Caco-2 (cell line): ENCODE measurements at places on chromosomes 12 and 14. TPM values are rescaled to one million over a fixed set of nuclear protein-coding genes. Genes with fewer than 3 reads are reported as not detected.

GRCh38 chr12:68148261-68148951, 11.1 kb downstream of the IFNG start:
- no peaks in the 10 kb centered on the region for H3K27me3 ChIP-seq
- H3K4me1 ChIP-seq = no peaks in the 10 kb centered on the region
- no peak overlapping the region for H3K27ac ChIP-seq
- H3K4me3 ChIP-seq = no peak overlapping the region
- no peaks in the 10 kb centered on the region for H3K36me3 ChIP-seq
- no peak for DNase-seq

- H3K4me1 ChIP-seq = peaks cover 10% of the 10 kb centered on the region; the same call in 1 of the 2 replicates
- DNase-seq = no peak
- no peak overlapping the region for H3K4me3 ChIP-seq
- no peak overlapping the region for H3K27ac ChIP-seq
- peaks cover 2% of the 10 kb centered on the region; the same call in 1 of the 2 replicates for H3K36me3 ChIP-seq
These were observed 5.3 kb downstream of the RAD52 start for GRCh38 chr12:944211-944610.

DNA sequence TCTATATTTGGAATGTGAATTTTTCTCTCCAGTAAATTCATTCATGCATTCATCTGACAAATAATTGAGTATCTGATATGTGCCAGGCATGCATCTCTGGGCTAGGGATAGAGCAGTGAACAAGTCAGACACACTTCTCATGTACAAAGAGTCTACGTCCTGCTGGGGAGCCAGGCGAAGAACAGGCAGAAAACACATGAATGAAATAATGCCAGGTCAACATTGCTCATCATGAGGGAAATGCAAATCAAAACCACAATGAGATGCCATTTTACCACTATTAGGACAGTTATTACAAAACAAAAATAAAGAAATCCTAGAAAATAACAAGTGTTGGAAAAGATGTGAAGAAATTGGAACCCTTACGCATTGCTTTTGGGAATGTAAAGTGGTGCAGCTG, 90.3 kb downstream of the PAX9 start:
- H3K27me3 ChIP-seq = no peaks in the 10 kb centered on the region
- H3K4me1 ChIP-seq = peaks cover 11% of the 10 kb centered on the region; the same call in 1 of the 2 replicates

DNA sequence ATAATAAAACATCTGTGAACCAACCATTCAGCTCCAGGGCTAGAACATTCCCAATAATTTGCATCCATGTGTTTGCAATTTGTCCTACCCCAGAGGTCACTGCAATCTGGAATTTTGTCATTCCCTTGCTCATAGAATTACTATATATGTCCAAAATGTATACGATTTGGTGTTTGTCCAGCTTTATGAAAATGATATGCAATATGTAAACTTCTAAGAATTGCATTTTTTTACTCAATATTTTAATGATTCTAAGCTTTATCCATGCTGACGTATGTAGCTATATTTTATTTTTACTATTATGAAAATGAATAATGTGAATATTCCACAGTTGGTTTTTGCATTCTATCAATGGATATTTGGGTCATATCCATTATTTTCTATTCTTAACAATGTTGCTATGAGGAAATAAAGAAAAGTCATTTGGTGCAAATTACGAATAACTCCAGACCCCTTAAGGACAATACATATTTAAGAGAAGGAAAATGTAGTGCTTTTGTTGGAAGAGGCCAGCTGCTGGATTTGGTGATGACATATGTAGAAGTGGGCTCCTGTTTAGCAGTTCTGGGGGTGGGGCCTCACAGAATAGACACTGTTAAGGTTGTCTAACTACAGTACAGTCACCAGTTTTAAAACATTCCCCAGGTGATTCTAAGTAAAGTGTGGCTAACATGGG, 139.4 kb downstream of the SLC38A4 start:
- H3K36me3 ChIP-seq = no peaks in the 10 kb centered on the region
- H3K4me1 ChIP-seq = no peaks in the 10 kb centered on the region
- H3K4me3 ChIP-seq = no peak overlapping the region

DNA sequence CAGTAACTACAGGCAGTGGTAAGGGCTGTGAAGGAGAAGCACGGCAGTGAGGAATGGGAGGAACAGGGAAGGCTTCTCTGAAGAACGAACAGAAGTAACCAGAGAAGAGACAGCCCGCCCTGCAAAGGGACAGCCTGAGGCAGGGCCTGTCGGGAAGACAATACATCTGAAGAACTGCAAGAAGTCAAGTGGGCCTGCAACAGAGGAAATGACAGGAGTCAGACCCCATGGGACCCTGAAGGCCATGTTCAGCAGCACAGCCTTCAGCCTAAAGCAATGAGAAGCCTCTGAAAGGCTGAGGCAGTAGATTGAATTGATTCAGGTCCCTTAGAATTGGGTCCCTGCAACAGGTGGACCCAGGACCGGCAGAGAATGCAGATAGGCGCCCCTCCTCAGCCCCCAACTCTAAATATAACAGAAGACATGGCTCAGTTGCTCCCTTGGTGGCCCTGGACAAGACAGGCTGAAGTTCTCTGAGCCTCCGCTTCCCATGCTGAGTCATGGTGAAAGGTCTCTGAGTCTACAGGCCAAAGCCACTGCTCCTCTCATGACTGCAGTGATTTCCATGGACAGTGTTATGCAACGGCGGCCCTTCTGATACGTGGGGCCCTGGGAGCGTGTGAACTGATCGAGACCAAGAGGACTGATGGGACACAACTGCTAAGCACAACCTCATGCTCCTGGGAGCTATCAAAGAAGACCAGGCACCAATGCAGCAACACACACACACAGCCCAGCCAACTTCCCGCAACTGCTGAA, 10.8 kb upstream of the ACTR6 start:
- H3K36me3 ChIP-seq = no peaks in the 10 kb centered on the region; the same call in 1 of the 2 replicates
- DNase-seq = no peak
- no peak overlapping the region for H3K27ac ChIP-seq
- H3K4me1 ChIP-seq = no peaks in the 10 kb centered on the region
- H3K27me3 ChIP-seq = no peaks in the 10 kb centered on the region

DNA sequence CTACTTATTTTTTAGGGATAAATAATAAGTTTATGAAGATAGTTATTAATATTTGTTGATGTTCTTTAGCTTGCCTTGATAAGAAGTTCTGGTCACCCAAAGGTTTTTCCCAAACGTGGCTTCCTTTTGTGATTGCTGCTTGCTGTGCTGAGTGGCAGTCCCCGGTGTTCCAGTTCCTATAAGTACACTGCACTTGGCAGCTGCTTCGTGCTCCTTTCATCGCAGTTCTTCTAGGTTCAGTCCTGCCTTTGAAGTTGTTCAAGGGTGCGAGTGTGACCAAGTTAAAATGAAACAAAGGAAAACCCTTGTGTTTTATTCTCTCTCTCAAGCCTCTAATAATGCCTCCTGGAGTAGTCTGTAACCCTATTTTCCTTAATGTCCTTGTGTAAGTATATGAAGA, 128.5 kb upstream of the ATF1 start:
- H3K4me3 ChIP-seq = no peak overlapping the region
- H3K4me1 ChIP-seq = peaks cover 49% of the 10 kb centered on the region
- peaks cover 3% of the 10 kb centered on the region; the same call in 1 of the 2 replicates for H3K36me3 ChIP-seq

DNA sequence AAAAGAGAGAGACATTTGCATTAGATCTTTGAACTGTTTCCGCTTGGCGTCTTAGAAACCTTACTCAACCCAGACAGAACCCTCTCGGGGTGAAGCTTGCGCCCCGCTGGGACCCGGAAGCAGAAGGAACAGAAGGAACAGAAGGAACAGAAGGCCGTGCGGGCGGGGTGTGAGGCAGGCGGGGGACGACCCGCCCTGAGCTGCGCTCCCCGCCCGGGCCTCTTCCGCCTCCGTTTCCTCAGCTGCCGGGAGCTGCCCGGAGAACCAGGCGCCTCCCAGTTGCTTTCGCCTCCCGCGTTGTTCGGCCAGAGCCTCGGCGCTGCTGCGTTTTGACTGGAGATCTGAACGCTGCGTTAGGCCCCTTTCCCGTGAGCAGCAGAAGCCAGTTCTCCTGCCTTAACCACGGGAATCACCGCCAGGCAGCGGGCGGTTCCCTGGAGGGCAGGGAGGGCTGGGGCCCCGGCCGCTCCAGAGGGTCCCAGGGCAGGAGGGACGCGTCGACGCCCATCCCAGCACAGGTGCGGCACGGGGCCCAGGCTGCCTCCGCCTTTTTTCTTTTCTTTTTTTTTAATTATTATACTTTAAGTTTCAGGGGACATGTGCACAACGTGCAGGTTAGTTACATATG, 19.3 kb upstream of the MMP17 start:
- peak overlapping the region; percentile 32 for H3K4me3 ChIP-seq
- H3K27me3 ChIP-seq = no peaks in the 10 kb centered on the region
- no peaks in the 10 kb centered on the region for H3K36me3 ChIP-seq
- no peak for DNase-seq
- no peak overlapping the region for H3K27ac ChIP-seq

- peak; percentile 74 for DNase-seq
- H3K36me3 ChIP-seq = no peaks in the 10 kb centered on the region
- peak overlapping the region; percentile 81 for H3K4me3 ChIP-seq
- H3K4me1 ChIP-seq = peaks cover 15% of the 10 kb centered on the region
- no peaks in the 10 kb centered on the region for H3K27me3 ChIP-seq
These were observed 916 bp upstream of the CHPT1 start for GRCh38 chr12:101696251-101697196.

GRCh38 chr14:65954942-65955341, 531.2 kb upstream of the CCDC196 start:
- no peaks in the 10 kb centered on the region for H3K4me1 ChIP-seq
- no peak for DNase-seq
- H3K4me3 ChIP-seq = no peak overlapping the region

DNA sequence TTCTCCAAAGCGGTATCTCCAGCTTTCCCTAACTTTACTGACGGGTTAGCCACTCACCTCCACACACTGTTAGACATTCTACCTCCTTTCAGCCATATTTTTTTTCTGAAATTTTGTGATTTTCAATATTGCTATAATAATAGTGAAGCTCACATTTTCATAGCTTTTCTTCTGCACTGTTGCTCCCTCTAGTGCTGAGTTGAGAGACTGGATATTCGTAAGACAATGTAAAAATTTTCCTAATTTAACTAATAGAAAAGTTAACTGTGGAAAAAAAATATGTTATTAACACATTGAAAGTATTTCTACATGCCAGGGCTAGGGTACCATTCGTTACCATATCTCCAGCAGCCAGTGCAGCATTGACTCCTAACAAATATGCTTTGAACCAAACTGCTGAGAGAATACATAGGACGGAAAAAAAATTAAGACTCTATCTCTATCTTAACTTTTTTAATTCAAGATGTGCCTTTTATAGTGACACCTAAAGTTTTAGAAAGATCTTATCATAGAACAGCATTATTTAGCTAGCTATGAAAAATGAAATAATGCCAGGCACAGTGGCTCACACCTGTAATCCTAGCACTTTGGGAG, 48.7 kb upstream of the ABCC9 start:
- peaks cover 24% of the 10 kb centered on the region for H3K4me1 ChIP-seq
- no peak overlapping the region for H3K27ac ChIP-seq
- peak; percentile 46 for DNase-seq
- no peaks in the 10 kb centered on the region for H3K27me3 ChIP-seq

DNA sequence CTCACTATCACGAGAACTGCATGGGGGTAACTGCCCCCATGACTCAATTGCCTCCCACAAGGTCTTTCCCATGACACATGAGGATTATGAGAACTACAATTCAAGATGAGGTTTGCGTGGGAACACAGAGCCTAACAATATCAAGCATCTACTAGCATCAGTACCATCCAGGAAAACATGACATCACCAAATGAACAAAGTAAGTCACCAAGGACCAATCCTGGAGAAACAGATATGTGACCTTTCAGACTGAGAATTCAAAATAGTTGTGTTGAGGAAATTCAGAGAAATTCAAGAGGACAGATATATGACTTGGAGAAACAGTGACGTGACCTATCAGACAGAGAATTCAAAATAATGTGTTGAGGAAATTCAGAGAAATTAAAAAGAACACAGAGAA, 65.8 kb upstream of the TMTC2 start:
- no peaks in the 10 kb centered on the region for H3K27me3 ChIP-seq
- H3K27ac ChIP-seq = no peak overlapping the region
- no peaks in the 10 kb centered on the region for H3K4me1 ChIP-seq
- no peak overlapping the region for H3K4me3 ChIP-seq

- H3K36me3 ChIP-seq = no peaks in the 10 kb centered on the region
- peak; percentile 60 for DNase-seq
- peaks cover 65% of the 10 kb centered on the region for H3K4me1 ChIP-seq
- H3K27ac ChIP-seq = peak overlapping the region; percentile 77
These were observed 19.5 kb downstream of the ANO6 start for GRCh38 chr12:45235087-45236025.

DCN gene
- total RNA-seq = 0.95 TPM in 1 of 2 replicates, not detected in the other

GZMB gene
- not detected in 2 replicates for total RNA-seq

PIK3C2G gene
- total RNA-seq = not detected in 2 replicates

PPP1R13B gene
- total RNA-seq = 15.8 and 16.7 TPM in 2 replicates

ETFBKMT gene
- 1.6 and 2.1 TPM in 2 replicates for total RNA-seq
